ENCODE measurements at places on chromosomes 2 and 18. TPM values are rescaled to one million over a fixed set of nuclear protein-coding genes. Genes with fewer than 3 reads are reported as not detected.

Gene DSC1
- not detected for total RNA-seq

GRCh38 chr2:118865106-118865505, 17.7 kb upstream of the EN1 start:
- DNase-seq: peak; percentile 45

Gene HOXD13
- total RNA-seq: 2.1 TPM

GRCh38 chr18:67510831-67511230, 5.7 kb downstream of the DSEL start:
- DNase-seq: no peak

Gene SCYGR4
- total RNA-seq: not detected

Gene MC5R
- not detected for total RNA-seq

GRCh38 chr2:195813421-195813820, 156.4 kb downstream of the SLC39A10 start:
- DNase-seq: no peak

DNA sequence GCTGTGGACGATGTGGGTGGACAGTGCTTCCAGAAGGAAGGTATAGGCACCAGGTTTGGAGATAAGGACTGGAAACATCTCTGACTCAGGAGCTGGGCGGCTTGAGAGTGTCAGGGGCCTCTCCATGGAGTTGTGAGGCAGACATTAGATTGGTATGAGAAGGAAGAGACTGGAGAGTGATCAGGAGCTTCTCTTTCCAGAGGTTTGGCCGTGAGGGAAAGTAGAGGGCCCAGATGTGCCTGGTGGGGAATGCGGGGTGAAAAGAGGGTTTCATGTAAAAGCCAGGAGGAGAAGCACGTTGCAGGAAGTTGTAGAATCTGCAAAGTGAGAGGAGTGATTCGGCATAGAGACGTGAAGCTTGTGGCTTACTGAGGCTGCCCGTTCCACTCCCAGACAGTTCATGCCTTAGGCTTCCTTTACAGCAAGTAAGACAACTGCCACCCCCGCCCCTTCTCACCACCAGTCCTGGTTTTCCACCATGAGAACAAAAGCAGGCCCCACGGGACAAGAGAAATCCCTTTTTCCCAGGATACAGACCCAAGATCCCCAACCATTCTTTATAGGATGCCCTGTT, 166.3 kb upstream of the HDAC4 start:
- DNase-seq: no peak

- DNase-seq: no peak
Measured at GRCh38 chr2:44237221-44237620, 38.1 kb upstream of the SLC3A1 start.

Measured in M059J (cell line).